Muscle of back (tissue), 13 donors: ENCODE measurements at places on chromosomes 5 and 9. TPM values are rescaled to one million over a fixed set of nuclear protein-coding genes. Genes with fewer than 3 reads are reported as not detected.

- no peak for DNase-seq
These were observed 70.0 kb upstream of the RAD23B start for GRCh38 chr9:107213080-107213479.

GRCh38 chr5:172451771-172452197, 2.5 kb downstream of the SH3PXD2B start:
- DNase-seq: peak; percentile 45

Gene WHRN
- 2.5 TPM for polyA plus RNA-seq

Gene MYMK
- polyA plus RNA-seq: 66.1 TPM

Gene TMEM267
- 7.0 TPM for polyA plus RNA-seq

DNA sequence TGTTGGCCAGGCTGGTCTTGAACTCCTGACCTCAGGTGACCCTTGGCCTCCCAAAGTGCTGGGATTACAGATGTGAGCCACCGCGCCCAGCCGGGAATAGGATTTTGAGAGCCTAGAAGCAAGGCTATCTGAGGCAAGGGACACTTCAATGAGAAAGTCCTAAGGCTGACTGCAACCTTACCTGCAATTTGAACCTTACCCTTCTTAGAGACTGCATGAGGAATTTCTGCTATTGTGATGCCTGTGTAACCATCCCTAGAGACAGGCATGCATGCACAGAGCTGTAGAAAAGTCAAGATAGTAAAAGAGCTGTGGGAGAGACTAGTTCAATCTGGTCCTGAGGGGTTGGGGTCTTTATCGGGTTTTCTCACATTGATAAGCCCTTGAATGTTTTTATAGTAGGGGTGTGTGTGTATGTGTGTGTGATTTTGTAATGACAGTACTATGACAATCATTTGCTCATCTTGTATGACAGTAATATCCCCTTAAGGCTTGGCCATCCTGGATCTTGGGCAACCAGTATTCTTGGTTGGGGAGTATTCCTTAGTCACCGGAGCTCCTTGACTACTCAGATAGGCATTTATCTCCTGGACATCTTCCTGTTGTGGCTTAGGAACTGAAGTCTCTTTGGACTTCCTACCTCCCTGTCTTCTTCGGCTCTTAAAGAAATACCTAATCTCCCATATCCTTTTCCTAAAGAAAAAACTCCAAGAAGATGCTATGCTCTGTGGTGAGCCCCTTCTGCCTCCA, 11.2 kb downstream of the DNAJB5 start:
- DNase-seq: no peak

- DNase-seq: peak; percentile 76
These were observed 262.5 kb downstream of the ELAVL2 start for GRCh38 chr9:23563517-23563916.

Gene FGF18
- polyA plus RNA-seq: 25.9 TPM
